AG08395 (cell line): ENCODE measurements at places on chromosomes 16 and 17.
A peak's percentile ranks its signal among the peaks of the same experiment; 100 is the strongest.

DNA sequence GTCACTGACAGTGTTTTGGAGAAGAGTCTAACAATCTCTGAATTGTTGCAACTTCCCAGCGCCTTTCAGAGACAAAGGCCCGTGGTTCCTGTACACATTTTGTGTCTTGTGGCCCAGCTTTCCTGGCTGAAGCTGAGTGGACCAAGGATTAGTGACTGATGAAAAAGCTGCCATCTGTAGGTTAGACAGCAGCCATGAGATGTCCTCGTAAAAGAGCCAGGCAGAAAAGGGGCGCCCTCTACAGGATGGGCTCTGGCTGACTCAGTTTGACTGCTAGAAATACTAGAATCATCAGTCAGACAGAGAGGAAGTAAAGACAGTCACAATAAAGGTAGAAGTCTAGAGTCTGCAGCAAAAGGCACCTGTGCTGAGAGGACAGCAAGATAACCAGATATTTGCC, 26.5 kb upstream of the NF1 start:
- DNase-seq, result no peak

DNA sequence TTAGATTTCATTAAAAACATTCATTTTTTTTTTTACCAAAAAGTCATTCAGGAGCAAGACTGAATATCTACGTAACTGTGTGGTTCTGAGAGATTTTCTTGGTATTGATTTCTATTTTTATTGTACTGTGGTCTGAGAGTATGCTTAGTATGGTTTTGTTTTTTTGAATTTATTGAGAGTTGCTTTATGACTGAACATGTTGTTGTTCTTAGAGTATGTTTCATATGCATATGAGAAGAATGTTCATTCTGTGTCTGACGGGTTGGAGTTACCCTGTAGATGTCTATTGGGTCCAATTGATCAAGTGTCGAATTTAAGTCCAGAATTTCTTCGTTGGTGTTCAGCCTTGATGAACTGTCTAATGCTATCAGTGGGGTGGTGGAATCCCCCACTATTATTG, 306.0 kb upstream of the KCNJ16 start:
- no peak for DNase-seq

DNA sequence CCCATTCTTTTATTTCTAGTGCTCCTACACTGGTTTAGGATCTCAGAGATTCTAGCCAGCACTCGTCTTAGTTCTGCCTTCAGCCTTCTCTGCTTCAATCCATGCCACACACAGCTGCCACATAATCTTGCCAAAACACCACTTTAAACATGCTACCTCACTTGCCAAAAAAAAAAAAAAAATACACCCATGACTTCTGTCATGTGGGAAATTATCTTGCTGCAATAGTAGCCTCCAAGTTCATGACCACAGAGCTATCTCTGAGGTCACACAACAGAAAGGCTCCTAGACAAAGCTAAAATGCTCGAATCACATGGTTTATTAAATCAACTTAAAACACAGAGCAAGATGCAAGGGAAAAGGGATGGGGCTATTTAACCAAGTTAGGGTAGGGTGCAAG, 18.1 kb downstream of the FZD2 start:
- no peak for DNase-seq

DNA sequence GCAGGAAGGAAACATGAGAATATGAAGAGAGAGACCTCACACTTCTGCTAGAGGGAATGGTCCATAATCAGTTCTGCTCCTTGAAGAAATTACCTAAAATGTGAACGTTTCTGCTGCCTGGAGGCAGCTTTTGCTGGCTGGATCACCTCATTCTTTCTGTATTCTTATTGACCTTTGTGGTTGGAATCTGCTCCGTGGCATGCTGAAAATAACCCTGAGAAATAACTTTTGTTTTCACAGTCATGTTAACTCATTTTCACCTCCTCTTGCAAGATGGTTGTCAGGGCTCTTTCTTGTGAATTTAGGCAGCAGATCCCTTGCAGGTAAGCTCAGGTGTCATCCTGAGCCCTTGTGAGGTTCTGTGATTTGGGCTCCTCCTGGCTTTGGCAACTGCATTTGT, 70.2 kb downstream of the IRF8 start:
- peak; percentile 27 for DNase-seq

DNA sequence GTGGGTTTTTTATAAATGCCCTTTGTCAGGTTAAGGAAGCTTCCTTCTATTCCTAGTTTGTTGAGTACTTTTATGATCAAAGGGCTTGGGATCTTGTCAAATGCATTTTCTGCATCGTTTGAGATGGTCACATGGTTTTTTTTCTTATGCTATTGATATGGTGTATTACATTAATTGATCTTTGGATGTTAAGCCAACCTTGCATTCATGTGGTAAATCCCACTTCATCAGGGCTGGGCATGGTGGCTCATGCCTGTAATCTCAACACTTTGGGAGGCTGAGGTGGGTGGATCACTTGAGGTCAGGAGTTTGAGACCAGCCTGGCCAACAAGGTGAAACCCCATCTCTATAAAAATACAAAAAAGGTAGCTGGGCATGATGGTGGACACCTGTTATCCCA, 30.8 kb upstream of the ATP2A3 start:
- DNase-seq, result no peak

DNA sequence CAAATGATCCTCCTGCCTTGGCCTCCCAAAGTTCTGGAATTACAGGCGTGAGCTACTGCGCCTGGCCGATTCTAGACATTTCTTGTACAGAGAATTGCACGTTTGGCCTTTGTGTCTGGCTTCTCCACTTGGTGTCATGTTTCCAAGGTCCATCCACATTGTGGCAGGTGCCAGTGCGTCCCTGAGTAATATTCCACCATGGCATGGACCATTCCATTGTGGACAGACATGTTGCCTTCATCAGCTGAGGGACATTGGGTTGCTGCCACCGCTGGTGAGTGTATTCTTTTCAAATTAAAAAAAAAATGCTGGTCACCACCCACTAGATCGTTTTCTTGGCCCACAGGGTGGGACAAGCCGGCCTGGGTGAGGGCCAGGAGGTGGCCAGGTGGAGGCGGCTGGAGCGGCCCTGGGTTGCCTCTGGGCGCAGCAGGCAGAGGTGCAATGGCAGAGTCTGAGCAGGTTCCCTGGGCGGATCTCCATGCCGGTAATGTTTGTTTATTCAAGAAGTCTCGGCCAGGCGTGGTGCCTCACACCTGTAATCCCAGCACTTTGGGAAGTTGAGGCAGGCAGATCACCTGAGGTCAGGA, 274.1 kb downstream of the SEC14L1 start:
- DNase-seq, result no peak

- DNase-seq, result no peak
Measured at GRCh38 chr16:12972246-12972645, 70.8 kb downstream of the SHISA9 start.

- DNase-seq, result no peak
Measured at GRCh38 chr16:1884889-1885288, 12.9 kb upstream of the MEIOB start.

DNA sequence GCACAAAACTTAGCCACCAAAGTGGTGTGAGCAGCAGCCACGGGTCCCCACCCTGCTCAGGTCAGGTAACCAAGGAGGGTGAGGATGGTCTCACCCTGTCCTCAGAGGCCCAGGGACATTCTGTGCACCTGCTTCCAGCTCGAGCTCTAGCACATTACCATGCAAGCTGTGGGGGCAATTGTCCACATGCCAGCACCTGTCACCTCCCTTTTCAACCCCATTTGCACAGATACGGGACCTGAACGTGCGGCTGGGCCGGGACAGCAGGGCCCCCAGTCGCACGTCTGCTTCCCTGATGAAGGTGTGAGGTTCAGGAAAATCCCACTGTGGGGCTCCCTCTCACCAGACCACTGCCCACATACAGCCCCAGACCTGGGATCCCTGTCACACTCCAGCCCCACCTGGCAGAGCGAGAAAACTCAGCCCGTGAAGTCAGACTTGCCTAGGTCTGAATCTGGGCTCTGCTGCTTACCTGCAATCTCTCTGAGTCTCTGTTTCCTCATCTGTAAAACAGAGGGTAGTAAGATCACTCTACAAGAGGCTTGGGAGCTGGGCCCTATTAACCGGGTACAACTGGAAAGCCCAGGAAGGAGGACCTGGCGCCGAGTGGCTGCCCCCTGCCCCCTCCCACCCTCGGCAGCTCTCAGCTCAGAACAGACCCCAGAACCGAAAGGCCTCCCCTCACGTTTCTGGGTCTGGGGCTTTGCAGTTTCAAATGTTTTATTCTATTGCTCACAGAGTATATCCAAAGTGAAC, 7.9 kb downstream of the WFIKKN2 start:
- DNase-seq, result no peak

GRCh38 chr16:28473714-28474265, 1.7 kb upstream of the NPIPB7 start:
- DNase-seq, result no peak

- DNase-seq, result no peak
Measured at GRCh38 chr17:48722915-48723422, at the start of gene PRAC2. PRAC2 (plus strand) TSS chr17:48723185; CDS start chr17:48724411, 1,226 bp downstream.

DNA sequence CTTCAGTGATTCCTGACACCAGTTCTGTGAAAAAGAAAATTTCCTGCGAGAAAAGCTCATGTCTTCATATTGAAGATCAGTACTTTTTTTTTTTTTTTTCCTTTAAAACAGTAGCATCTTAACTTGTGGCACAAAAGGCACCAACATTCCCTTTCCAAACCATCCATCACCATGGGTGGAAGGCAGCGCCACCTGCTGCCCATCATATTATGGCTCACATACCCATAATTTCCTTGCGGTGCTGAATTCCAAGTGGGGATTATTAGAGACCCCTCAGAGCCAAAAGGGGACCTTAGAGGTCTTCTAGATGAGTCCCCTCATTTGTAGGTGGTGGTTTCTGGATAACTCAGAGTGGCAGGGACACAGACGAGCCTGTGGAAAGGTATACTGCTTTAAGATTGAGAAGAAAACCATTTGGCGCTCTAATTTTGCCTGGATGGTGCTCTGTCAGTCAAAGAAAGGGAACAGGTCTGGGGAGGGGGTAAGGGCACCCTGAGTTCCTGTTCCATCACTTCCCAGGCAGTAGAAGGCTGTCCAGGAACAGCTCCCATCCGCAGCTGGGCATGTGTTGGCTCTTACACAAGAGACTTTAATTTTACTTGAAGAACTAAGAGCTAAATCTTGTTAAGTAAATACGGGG, 7.9 kb upstream of the SOST start:
- DNase-seq, result peak; percentile 66

GRCh38 chr16:82071421-82071820, 36.4 kb downstream of the HSD17B2 start:
- no peak for DNase-seq

GRCh38 chr17:42193216-42193968, 902 bp downstream of the GHDC start:
- DNase-seq, result no peak

DNA sequence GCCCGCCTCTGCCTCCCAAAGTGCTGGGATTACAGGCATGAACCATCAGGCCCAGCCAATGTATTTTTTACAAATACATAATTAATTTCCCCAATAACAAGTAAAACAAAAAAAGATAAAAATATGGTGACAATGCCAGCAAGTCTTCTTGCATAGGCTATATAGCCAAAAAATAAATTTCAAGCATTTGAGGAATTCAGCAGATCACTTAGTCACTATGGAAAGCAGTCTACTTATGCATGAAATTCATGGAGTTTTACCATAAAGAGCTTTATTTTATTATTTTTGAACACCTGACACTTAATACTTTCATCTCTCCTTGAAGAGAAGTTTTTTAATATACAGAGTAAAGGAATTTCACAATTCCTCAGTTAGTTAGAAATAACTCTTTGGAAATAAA, 56.4 kb downstream of the BRIP1 start:
- DNase-seq, result no peak

GRCh38 chr17:18246880-18247612, 11.5 kb downstream of the FLII start:
- DNase-seq, result peak; percentile 47

GRCh38 chr17:34981538-34982241, 1.4 kb downstream of the LIG3 start:
- no peak for DNase-seq

- no peak for DNase-seq
Measured at GRCh38 chr17:37134050-37134449, 185.3 kb downstream of the AATF start.

- DNase-seq, result no peak
Measured at GRCh38 chr17:58066401-58066800, 16.8 kb upstream of the DYNLL2 start.

DNA sequence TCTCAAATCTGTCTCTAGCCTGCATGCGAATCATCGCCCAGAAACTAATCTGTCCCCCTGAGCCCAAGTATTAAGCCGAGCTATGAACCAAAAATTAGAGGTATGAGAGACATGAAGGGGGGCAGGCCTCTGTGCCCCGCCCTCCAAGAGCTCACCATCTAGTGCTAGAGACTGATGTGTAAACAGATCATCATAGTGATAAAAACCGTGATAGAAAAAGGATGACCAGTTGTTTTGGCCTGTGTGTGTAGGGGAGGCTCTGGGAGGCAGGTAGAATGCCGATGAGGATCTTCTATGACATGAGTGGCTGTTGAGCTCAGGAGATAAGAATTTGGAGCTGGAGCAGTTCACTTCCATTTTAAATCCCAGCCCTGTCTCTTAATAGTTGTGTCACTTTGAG, 89.1 kb upstream of the TBX2 start:
- no peak for DNase-seq

DNA sequence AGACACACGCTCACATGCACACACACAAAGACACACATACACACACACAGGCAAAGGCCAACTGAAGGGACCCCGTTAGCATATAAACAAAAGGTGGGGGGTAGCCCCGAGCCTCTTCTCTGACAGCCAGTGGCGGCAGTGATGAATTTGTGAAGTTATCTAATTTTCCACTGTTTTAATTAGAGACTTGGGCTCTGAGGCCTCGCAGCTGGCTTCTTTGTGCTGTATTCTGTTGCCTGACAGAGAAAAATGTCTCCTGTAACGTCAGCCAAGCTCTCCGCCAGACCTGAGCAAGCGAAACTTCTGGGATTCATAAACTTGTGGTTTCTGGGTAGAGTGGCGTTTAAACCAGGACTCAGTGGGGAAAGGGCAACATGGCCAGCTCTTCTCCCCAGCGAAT, 113.9 kb upstream of the FOXF1 start:
- peak; percentile 65 for DNase-seq

GRCh38 chr16:87959391-87959990, 8.3 kb downstream of the BANP start:
- DNase-seq, result no peak
